ENCODE measurements at places on chromosomes 6 and 20.

GRCh38 chr20:62659488-62660239 lies 17.4 kb downstream of the SLCO4A1 start:
- DNase-seq = no peak

- peak; percentile 2 for DNase-seq
Measured at GRCh38 chr6:11144393-11144851, 32.9 kb upstream of the ERVFRD-1 start.

GRCh38 chr6:85685713-85686112 lies 43.0 kb upstream of the SYNCRIP start:
- DNase-seq = no peak

GRCh38 chr20:18533978-18534644 lies 26.4 kb downstream of the SEC23B start:
- DNase-seq = no peak

GRCh38 chr6:15512126-15512525 lies 150.7 kb downstream of the DTNBP1 start:
- DNase-seq = no peak

GRCh38 chr6:43016943-43017334 lies 2.9 kb downstream of the KLHDC3 start:
- DNase-seq = no peak

- DNase-seq = no peak
Measured at GRCh38 chr6:82507112-82507511, 143.5 kb downstream of the TPBG start.

DNA sequence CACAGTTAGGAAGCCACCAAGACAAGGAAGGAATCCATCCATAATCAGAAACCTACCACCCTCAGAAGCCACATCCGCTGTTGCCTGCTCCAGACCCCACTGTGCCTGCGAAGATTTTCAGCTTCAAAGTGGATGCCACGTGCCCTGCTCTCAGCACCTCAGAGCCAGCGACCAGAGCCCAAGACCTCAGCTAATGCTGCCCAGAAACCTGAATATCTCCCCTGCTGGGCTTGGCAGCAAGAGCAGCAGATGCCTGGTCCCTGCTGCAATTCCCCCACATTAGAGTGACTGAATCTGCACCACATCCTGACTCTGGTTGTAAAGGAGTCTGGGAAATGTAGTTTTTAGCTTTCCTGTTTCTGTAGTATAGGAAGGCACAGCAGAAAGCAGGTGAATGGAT lies 10.7 kb upstream of the ULBP3 start:
- no peak for DNase-seq

DNA sequence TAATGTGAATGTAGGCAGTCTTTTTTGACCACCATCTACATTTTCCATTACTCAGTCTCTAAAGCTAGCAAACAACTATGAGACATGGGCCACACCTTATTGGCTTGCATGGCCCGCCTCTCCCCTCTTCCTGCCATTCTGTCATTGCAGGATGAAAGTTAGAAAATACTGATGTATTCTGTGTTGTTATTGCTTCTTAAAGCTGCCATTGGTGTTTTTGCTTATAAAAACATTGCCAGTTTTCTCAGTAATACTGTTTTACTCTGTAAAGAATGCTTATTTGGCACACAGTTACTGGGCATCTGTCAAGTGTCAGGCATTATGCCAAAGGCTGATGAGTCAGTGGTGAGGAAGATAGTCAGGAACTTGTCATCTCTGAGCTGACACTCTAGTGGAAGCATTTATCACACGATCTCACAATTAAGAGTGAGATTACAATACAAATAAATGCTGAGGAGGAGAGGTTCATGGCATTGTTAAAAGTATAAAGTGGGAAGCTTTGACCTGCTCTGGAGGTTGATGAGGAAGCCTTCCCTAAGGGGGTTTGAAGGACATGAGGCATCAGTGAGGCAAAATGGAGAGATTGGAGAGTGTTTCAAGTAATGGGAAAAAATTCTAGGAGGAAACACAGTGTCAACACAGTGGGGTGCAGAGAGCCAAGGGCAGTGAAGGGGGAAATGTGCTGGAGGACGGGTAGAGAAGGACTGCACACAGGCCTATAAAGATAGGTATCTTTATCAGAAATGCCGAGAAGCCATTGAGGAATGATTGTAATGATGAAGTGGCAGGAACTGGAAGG lies 14.7 kb downstream of the KLHL32 start:
- no peak for DNase-seq

Data from esophagus squamous epithelium (tissue), 5 donors.